ENCODE measurements at places on chromosomes 3 and 15.

- no peak for DNase-seq
Measured at GRCh38 chr3:10585945-10586344, 80.6 kb upstream of the ATP2B2 start.

DNA sequence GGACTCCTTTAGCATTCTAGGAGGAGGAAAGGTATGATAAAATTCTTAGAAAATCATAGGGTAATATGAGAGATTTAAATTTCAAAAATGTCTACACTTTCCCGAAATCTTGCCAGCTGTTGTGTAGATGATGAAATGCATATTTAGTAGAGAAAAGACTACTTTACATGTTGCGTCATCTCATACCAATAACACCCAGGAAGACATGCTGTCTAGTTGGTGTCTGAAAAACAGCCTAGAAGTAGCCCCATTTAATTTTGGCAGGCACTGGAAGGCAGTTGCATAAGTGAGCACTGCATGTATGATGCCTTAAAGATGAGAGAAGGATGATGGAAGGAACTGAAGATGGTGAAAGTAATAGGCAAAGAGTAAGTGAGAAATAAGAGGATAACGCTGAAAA, 310.5 kb upstream of the TPM1 start:
- DNase-seq = no peak

- DNase-seq = no peak
Measured at GRCh38 chr3:37543666-37544065, 318.0 kb upstream of the CTDSPL start.

DNA sequence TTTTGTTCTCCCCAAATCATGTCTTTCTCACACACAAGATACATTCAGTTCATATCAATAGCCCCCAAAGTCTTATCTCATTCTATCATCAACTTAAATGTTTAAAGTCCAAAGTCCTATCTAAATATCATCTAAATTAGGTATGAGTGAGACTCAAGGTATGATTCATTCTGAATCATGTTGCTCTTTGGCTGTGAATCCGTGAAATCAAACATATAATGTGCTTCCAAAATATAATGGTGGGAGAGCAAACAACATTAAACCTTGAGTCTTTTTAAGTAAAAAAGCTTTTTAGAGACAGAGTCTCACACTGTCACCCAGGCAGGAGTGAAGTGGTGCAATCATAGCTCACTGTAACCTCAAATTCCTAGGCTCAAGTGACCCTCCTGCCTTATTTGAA, 139.1 kb downstream of the SAMMSON start:
- DNase-seq = no peak

- DNase-seq = no peak
Measured at GRCh38 chr15:89175617-89176191, 45.7 kb downstream of the RLBP1 start.

DNA sequence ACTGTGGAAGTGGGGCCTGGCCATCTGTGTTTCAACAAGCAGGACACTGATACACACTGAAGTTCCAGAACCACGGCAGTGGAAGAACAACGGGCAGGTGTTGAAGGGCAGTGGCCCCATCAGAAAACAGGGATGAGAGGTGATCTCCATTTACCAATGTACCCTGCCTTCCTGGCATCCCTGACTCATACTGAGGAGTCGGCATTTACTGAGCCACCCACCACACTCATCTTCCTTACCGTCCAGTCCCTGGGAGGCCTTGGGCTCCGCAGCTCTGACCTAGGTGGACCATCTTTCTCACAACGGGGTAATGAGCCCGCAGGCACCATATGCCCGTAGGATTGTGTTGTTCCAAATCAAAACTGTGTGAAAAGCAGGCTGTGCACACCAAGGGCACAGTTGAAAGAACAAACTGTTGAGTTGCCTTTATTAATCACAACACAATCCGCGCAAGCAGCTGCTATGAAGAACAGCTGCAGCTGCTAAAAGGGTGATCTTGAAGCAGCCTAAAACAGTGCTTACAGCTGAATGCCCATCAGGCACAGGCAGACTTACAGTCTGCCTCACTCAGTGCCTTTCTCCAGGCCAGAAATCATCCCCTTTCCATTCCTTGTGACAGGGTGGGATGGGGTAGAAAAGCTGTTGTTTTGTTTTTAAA, 12.9 kb downstream of the MB21D2 start:
- DNase-seq = no peak

DNA sequence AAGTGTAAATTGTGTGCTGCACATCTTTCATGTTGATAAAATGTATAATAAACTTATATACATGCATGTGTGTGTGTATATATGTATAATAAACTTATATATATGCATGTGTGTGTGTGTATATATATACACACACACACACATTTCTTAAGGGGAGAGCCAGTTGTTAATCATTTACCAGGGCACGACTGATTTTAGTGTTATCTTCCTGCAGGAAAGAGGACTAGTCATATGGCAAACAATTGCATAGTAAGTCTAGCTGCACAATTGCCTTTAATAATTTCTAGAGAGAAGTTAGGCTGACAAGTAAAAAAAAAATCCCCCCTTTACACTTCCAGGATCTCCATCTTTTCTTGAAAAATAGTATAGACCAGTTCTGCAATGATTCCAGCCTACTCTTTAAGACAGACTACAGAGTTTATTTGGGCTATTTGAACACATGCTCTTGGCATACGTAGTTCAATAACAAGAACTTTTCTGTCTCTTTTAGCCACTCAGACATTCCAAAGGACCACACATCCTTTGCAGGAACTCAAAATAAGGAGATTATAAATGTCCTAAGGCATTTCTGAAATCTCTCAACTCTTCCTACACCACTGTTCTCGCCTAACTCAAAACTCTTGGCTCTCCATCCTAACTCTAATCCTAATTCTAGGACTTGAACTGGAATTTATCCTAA, 163.6 kb upstream of the SETMAR start:
- no peak for DNase-seq

DNA sequence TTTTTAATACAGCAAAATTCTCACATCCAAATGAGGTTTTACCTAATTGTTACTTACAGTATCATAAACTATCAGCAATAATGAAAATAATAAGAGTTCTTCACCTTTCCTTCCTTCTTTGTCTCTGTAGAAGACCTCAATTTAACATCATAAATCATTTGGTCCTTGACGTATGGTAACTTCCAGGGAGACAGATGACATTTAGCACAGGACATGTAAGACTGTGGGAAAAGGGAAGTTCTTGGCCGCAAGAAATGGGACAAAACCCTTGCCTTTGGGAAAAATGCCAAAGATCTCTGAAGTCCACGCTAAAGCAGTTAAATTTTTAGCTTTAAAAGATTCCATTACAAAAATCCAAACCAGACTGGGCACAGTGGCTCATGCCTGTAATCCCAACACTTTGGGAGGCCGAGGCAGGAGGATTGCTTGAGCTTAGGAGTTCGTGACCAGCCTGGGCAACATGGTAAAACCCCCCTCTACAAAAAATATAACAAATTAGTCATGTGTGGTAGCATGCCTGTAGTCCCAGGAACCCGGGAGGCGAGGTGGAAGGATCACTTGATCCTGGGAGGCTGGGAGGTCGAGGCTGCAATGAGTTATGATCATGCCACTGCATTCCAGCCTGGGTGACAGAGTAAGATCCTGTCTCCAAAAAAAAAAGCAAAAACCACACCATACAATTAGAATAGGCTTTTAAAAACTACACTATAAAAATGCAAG, 8.8 kb downstream of the PTPN9 start:
- DNase-seq = no peak

DNA sequence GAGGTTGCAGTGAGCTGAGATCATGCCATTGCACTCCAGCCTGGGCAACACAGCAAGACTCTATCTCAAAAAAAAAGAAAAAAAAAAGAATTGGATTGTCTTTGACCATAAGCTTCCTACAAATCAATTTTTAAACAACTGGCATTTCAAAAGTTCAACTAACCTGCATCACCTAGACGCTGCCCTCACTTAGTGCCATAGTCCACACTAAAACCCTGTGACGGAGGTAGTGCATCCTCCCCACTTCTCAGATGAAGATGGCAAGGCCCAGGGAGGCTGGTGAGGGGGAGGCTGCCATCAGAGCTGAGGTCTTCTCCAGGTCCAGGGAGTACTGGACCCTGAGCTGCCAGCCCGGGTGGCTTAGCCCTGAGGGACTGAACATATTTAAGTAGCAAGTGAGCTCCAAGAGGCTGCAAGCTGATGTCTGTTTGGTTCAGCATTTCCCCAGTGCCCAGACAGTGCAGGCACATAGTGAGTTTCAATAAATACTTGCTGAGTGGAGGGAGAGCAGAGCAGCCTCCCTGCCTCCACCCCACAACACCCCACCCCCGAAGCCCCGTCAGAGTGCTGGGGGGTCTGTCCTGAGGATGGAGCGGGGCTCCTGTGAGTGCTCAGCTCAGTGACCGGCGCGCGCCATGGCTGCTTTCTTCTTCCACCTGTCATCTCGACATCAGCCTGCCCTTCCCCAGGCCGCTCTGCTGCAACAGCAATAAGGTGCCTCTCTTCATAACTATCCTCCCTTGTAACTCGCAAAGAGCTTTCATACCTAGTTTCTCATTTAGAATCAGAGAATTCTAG, 52.8 kb downstream of the MGLL start:
- DNase-seq = no peak

DNA sequence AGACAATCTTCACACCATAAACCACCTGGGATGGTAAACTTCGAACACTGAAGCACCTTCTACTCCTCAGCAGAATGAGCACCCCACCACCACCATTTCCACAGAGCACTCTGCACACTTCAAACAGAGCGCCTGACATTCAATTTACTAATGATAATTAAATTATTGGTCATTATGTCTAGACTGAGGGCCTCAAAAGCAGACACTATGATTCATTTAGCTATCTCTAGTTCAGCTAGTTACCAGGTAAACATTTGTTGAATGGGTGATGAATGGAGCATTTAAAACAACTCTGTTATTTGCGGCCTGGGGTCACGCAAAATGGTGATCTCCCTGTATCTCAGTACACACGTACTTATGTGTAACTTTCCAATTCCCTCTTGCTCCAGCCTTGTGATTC, 40.9 kb downstream of the ACAP2 start:
- DNase-seq = no peak

- DNase-seq = no peak
Measured at GRCh38 chr15:52745326-52746161, 44.6 kb downstream of the ONECUT1 start.

- DNase-seq = no peak
Measured at GRCh38 chr15:81292523-81293001, 31.4 kb downstream of the STARD5 start.

- DNase-seq = no peak
Measured at GRCh38 chr15:62564886-62565633, 400.0 kb upstream of the C2CD4B start.

Data from AG09319 (cell line).